K562 (cell line): ENCODE measurements at places on chromosomes 7 and 10. TPM values are rescaled to one million over a fixed set of nuclear protein-coding genes. Genes with fewer than 3 reads are reported as not detected.

SMKR1 gene
- 1.8 TPM in 2 replicates for polyA plus RNA-seq

EIF5AL1 gene
- polyA plus RNA-seq, result 0.37 and 0.43 TPM in 2 replicates

DNA sequence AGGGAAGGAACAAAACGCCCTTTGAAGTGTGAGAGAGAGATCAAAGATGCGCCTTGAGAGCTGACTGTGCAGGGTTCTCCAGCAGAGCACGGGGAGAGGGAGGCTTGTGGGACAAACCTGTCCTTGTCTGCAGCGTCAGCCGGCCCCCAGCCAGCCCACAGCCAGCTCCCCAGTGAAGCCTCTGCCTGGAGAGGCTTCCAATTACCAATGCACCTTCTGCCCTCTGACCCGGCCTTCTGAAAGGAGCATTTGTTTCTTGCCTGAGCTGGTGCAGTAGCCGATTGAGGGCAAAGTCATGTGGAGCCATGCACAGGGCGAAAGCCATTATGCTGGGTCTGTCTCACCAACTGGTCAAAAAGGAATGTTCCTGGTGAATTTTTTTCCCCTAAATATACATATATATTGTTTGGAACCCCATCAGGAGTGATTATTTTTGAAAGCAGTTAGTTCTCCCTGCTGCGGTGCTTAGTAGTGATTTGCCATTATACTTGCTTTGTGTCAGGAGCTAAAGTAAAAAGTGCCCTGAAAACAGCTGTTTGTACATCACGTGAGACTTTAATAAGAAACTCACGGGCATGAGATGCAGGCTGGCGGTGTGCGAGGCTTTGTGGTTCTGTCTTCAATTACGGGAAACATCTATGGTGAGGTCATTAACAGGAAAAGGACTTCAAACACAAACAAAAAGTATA lies 268.6 kb downstream of the KLF6 start:
- no peak for DNase-seq

GRCh38 chr10:110546499-110547110 lies 20.9 kb upstream of the SMC3 start:
- no peak for DNase-seq

GHITM gene
- 386 and 401 TPM in 2 replicates for polyA plus RNA-seq

- no peak for DNase-seq
Observed at GRCh38 chr7:82358923-82359322, 84.7 kb downstream of the CACNA2D1 start.

GRCh38 chr7:34845666-34846361 lies 187.8 kb downstream of the NPSR1 start:
- DNase-seq, result no peak

GRCh38 chr7:108492742-108493141 lies 33.2 kb downstream of the PNPLA8 start:
- no peak for DNase-seq

GPNMB gene
- 0.11 and 0.72 TPM in 2 replicates for polyA plus RNA-seq

CPVL gene
- 1.0 and 1.5 TPM in 2 replicates for polyA plus RNA-seq

DNA sequence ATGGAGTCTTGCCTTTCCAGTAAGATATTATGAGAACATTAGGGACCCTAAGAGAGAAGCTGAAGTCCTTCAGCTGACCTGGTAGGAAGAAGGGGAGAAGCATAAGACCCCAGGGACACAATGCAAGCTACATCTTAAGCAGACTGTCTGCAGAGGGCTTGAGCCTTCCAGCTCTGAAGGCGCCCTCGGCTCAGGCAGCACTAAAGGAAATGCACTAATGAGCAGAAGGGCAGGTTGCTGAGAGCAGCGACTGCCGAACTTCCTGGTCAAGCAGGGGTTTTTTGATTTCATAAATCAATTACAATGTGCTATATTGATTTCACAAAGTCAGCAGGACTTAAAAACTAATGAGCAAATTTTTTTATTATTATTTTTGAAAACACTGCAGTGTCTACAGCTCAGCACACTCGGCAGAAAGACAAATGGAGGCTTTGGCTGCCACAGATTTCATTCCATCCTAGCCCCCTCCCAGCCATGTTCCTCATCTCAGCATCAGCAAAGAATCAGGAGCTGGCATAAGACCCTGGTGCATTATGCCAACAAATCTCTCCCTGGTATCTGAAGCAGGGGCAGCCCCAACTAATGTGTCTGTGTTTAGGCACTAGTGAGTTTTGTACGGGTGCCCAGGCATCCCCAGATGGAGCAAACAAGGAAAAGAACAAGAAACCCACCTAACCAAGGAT lies 57.1 kb downstream of the LRRTM3 start:
- DNase-seq, result no peak

SPDYE2 gene
- polyA plus RNA-seq, result not detected in 2 replicates

DNA sequence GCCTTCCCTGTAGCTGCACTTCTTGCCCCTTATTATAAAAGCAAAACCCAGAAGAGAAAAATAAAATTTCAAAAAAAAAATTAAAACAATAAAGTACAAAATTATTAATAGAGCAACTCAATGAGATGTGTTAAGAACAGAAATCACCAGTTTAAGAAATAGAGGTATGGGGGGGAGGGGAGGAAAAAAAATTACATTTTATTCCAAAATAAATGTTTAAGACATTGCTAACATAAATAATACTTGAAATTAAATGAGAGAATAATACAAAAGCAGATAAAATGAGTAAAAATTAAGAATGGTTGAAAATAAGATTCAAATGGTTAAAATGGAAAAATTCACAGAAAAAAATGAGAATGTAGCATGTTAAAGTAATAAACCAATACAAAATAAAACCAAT lies 3.1 kb downstream of the IFIT2 start:
- DNase-seq, result no peak

DNA sequence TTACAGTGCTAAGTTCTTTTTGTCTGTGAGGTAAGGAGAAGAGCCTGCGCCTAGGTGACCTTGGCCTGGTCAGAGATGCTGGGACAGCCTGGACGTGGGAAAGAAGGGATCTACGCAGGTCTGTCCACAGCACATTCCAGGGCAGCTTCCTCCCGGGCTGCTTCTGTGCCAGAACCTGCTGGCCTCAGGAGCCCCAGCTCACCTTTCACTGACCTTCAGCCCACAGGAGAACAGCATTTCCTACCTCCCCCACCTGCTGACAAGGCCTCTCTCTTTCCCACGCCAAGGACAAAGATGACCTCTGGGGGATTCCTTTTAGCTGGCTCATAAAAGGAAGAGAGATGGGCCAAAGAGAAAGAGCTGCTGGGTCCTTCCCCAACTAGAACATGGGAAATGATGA lies 260.6 kb downstream of the KCNMA1 start:
- no peak for DNase-seq

GRCh38 chr10:4990217-4990616 lies 13.4 kb downstream of the AKR1C2 start:
- no peak for DNase-seq

GRCh38 chr7:45292481-45292880 lies 134.9 kb downstream of the RAMP3 start:
- no peak for DNase-seq

PNLIP gene
- not detected in 2 replicates for polyA plus RNA-seq

MACROH2A2 gene
- polyA plus RNA-seq, result 0.13 TPM in 1 of 2 replicates, not detected in the other
